ENCODE measurements at places on chromosomes 2 and 18.

GRCh38 chr18:69872661-69873060 is 75.0 kb downstream of the CD226 start:
- DNase-seq: no peak

DNA sequence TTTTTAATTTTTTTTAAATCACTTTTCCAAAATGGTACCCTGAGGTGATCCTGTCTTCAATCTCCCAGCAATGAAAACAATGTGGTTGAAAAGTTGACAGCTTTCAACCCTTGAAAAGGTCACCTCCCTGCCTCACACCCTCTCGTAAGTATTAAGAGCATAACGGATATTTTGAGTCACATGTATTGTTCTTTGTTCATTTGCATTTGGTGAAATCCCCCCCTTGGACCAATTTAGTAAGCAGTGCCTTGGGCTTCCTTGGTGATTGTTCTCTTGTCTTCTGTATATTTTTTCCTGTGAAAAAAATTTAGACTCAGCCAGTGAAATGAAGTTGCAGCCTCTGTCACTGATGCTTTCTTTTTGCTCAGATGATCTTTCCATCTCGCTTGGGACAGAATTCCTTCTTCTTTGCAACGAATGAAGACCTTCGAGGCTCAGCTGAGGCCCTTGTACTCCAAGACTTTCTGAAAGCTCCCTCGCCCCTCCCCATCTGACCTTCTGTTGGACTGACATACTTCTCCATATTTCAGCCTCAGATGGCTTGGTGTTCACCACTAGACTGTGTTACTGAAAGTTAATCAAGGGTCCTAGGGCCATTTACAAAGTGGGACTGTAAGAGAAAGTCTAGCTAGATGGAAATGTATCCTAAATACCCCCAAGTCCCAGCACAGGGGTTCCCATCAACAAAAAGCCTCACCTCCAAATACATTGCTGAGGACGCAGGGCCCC is 158.4 kb downstream of the BCL2 start:
- no peak for DNase-seq

DNA sequence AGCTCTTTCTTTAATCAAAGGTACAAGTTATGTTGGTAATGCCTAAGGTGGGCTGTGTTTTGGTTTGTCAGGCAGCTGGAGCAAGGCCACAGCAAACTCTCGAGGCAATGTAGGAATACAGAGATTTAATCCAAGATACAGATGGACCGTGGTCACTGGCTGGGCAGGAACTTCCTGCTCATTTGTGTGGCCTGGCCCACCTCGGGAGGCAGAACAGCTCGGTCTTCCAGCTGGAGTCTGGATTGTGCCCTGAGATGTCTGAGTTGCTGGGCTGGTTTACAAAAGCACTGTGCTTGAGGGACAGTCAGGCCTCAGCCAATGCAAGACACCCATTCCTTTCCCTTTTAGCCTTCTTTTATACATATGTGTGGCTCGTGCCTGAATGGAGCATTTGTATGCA is 506.1 kb upstream of the SALL3 start:
- DNase-seq: no peak

GRCh38 chr2:85785027-85785822 is 31.4 kb downstream of the ATOH8 start:
- DNase-seq: no peak

GRCh38 chr2:198232281-198232680 is 427.9 kb downstream of the PLCL1 start:
- DNase-seq: no peak

GRCh38 chr2:147488472-147488871 is 356.4 kb upstream of the ACVR2A start:
- no peak for DNase-seq

DNA sequence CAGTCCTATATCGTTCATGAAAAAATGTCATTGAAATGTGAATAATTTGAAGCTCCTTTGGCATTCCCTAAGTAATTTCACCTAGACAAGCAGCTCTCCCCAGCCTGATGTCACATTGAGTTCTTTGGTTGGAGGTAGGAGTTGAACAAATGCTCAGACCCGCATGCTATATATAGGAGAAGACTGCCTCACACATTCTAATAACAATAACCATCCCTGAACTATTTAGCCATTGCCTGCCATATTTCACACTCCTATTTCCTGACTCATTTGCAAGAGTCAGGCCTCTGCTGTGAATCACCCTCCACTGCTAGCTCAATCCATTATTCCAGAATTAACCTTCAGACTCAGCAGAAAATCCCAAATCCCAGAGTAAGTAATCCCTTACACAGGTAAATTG is 256.6 kb upstream of the ACVR2A start:
- DNase-seq: no peak
